ENCODE measurements at places on chromosomes 3 and 15. TPM values are rescaled to one million over a fixed set of nuclear protein-coding genes. Genes with fewer than 3 reads are reported as not detected.

Gene STRC
- not detected for polyA plus RNA-seq

- DNase-seq, result no peak
Observed at GRCh38 chr3:18334837-18335601, 90.1 kb downstream of the SATB1 start.

Gene RAB6B
- 0.26 TPM for polyA plus RNA-seq

GRCh38 chr15:97598353-97598798 is 362.1 kb upstream of the ARRDC4 start:
- DNase-seq, result no peak

- no peak for DNase-seq
Observed at GRCh38 chr3:177057768-177058167, 139.5 kb downstream of the TBL1XR1 start.

DNA sequence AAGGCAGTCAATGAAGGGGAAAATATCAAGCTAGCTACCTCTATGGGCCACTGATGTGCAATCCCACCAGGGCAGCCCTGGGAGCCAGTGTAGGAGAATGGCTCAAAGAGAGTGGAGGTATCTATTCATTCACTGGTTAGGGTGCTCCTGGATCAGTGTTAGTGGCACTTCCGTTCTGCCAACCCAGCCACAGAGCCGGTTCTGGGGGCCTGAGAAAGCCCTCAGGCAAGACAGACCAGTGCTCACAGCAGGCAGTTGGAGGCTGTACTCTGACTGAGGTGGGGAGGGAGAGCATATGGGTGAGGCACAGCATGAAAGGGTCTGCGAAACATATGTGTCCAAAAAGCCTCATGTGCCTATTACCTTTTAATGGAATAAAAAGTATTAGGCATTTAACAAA is 109.3 kb downstream of the KCNMB2 start:
- no peak for DNase-seq

Gene SHF
- 2.5 TPM for polyA plus RNA-seq

DNA sequence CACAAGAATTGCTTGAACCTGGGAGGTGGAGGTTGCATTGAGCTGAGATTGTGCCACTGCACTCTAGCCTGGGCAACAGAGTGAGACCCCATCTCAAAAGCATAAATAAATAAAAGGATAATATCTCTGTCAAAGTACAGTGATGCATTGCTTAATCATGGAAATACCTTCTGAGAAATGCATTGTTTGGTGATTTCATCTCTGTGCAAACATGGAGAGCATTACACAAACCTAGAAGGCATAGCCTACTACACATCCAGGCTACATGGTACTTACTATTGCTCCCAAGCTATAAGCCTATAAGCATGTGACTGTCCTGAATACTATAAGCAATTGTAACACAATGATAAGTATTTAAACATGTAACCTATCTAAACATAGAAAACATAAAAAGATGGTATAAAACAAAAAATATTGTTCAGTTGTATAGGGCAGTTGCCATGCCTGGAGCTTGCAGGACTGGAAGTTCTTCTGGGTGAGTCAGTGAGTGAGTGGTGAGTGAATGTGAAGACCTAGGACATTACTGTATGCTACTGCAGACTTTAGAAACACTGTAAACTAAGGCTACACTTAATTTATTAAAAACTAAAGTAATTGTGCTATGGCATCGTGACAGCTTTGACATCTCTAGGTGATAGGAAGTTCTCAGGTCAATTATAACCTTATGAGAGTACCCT is 93.6 kb upstream of the SNRPN start:
- DNase-seq, result no peak

- DNase-seq, result no peak
Observed at GRCh38 chr3:48276911-48277641, 36.2 kb downstream of the ZNF589 start.

- no peak for DNase-seq
Observed at GRCh38 chr3:194439881-194440550, 41.0 kb upstream of the GP5 start.

DNA sequence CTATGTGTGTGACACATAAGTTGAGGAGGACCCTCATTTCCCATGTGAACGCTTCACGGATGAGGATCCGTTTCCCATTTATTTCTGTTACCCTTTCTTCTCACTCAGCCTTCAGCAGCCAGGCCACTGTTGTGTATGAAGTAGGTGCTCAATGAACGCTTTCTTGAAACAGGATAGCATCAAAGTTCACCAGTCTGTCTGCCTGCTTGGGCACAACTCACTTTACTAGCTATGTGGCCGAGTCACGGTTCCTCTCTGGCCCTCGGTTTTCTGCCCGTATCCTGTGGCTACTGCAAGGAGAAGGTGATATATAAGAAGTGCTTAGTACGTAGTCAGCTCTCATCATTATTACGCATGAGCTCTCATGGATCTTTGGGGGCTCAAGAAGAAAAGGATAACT is 22.4 kb downstream of the ACSBG1 start:
- no peak for DNase-seq

DNA sequence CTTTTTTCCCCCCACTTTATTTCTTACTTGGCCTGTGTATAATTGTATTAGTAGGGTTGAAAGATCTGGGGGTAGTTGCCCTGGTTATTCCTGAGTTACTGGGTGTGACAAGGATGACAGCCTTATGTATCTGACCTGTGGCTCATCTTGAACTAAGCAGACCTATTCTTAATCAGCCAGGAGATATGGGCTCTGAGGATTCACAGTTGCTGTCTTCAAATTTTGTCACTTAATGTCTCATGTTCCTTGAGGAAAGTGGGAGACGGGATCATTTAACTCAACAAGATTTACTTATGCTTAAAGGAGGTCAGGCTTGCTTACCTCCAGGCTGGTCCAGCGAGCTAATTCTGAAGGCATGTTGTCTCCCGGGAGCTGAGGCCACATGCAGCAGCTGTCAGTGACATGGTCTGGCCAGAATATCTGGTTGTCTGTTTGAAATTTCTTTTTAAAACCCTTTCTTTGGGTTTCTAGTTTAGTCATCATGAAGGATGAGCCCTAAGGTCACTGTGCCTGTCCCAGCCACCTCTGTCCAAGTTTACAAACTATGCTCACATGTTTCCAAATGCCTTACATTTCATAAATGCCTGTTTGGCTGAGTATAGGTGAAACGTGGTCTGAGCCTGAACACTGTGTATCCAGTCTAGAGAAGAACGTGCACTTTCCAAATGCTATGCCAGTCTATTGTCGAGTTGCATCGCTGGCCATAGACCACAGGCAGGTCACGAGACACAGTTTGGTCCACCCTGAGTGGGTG is 26.8 kb downstream of the LRTM1 start:
- no peak for DNase-seq

Gene XCR1
- polyA plus RNA-seq, result not detected

- DNase-seq, result no peak
Observed at GRCh38 chr3:194339840-194340239, 11.3 kb downstream of the CPN2 start.

DNA sequence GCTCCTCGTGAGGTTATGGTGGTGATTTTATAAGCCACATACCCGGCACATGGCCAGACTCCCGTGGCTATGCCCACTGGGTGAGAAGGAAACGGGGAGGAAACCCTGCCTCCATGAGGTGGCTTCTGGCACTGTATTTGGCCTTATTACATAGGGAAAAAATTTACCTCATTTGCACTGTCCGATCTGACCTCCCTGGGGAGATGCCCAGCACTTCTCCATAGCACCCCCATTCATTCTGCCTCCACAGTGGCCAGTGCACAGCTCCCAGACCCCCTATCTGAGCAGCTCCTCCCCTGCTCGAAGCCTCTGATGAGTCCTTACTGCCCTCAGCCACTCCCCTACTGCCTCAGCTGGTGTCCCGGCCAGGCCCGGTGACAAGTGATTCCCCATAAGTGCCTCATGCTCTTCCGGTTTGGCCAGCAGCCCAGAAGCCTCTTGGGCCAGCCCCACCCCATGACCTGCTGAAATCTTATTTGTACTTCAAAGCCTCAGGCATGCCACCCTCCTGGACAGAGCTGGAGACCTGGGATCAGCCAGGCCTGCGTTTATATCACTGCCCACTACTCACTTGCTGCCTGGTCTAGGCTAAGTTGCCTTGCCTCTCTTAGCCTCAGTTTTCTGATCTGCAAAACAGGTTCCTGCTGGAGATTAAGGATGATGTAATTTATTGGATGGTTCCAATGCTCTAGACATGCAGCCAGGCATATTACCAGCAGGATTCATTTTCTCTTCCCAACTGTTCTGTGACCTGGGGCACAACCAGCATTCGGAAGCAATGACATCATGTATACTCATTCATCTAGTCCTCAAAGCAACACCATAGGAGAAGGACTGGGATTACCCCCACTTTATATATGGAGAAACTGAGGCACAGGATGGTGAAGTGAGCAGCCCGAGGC is 30.6 kb upstream of the SLC6A6 start:
- DNase-seq, result no peak

Gene MESP2
- polyA plus RNA-seq, result not detected

Gene CTXN2
- polyA plus RNA-seq, result not detected

GRCh38 chr15:93228546-93228945 is 139.5 kb upstream of the RGMA start:
- DNase-seq, result no peak

Gene TPRG1
- 0.16 TPM for polyA plus RNA-seq

DNA sequence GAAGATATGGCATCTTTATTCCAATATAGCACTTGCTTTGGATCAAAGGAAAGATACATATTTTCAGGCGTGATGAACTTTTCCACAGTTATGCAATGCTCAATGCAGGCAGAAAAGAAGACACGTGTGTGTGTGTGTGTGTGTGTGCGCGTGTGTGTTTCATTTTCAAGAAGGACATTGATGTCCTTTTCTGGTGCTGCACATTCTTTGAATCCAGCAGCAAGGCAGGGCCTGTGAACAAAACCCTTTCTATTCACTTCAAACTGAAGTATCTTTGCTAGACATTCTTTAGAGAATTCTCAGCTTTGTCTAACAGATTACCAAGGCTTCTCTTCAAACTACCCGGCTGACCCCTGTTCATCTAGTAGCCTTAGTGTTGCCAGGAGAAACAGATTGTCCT is 124.6 kb downstream of the CD47 start:
- no peak for DNase-seq

DNA sequence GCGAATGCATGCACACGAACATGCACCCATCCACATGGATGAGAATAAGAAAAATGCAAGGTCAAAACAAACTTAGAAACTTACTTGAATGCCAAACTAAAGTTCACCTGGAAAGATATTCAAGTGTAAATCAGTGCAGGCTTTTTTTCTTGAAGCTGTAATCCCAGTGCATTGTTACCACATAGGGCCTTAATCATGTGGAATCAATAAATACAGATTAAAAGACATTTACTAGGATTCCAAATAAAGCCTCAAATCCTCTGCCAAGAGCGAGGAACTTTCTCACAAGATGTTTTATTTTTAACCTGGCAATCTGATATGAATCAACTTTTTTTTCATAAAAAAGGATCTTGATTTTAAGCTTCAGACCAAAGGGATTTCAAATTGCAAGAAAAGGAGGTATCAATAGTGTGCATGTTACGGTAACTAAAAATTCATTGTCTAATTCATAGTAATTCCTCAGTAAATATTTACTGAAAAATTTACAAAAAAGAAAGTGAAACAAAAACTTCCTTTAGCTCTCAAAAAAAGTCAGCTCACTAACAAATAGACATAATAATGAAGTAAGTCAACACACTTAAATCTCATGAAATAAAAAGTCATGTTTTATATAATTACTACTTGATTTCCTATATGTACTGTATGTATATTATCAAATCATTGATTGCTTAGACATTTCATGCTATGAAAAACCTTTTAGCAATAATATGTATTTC is 978.6 kb downstream of the PLOD2 start:
- no peak for DNase-seq

Gene CKMT1A
- not detected for polyA plus RNA-seq

DNA sequence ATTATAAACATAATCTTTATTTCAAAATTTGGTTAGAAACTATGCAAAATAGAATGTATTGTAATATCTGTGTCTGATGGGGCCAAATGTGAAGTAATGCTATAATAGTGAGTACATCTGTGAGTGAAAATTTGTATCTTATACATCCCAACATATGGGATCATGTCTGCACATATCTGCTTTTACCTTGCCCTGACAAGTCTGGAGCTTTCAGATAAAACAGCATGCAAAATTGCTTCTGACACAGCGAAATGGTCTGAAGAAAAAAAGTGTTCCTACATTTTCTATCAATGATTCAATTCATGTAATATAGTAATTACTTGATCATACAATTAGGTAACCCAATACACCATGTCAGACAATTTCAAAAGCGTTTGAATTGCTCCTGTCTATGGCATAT is 58.1 kb upstream of the P3H2 start:
- DNase-seq, result no peak

- no peak for DNase-seq
Observed at GRCh38 chr3:27349832-27350231, 19.4 kb downstream of the NEK10 start.

Gene FAN1
- polyA plus RNA-seq, result 9.6 TPM

DNA sequence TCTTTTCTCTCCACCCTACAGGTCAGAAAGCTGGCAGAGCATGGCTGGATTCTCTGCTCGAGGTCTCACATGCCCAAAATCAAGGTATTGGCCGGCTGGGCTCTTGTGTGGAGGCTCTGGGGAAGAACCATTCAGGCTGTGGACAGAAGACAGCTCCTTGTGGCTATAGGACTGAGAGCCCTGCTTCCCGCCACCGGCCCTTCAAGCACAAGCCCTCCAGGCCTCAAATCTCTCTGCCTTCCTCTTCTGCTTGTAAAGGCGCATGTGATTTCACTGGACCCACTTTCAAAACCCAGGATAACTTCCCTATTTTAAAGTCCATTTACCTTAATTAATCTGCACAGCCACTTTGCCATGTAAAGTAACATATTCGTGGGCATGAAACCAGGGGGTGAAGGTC is 36.2 kb upstream of the MGLL start:
- DNase-seq, result no peak

Gene CCR3
- not detected for polyA plus RNA-seq

- DNase-seq, result no peak
Observed at GRCh38 chr3:104392327-104392726, 974.4 kb upstream of the ALCAM start.

DNA sequence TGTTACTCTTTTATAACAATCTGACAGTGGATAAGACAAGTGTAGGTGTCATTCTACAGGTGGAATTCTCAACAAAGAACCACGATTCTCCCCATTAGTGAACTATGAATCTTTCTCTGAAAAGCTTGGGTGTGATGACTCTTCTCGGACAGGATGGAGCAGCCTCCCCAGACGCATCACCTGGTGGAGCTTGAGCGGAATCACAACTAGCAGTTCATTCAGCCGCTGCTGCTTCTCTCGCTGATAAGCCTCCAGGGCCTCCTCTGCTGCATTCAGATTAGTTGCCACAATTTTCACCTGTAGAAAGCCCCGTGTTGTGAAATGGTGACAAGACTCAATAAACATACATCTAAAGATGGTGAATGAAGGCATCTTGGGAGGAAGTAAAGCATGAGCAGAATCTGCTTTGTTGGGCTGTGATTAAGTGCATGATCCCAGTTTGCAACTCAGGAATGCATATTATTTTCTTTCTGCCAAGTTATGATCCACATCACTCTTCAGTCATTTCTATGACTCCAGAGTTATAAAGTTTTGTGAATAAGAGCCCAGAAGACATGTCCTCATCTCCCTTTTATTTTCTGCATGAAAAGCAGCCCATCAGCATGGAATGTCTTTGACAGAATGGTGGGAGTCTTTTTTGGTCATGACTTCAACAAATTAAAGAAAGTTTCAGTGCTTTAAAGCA is 93.6 kb downstream of the BOC start:
- no peak for DNase-seq

DNA sequence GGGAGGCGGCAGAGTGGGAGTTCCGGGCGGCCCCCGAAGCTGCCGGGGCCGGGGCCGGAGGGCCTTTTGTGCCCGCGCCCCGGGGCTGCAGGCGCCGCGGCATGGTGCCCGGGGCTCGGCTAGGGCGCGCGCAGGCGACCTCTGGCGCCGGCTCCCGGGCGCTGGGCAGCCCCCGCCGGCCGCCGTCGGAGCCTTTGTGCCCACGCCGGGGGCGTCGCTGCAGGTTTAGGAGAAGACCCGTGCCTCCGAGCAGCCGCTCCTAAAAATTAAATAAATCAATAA is 299 bp downstream of the PAQR9 start:
- no peak for DNase-seq
